CD4-positive, alpha-beta T cell treated with Interleukin-10 for 1 hour (primary cell): ENCODE measurements at places on chromosomes 5 and 9.

GRCh38 chr5:114208120-114208519, 153.8 kb upstream of the KCNN2 start:
- DNase-seq = no peak

GRCh38 chr9:110123341-110124095, 84.4 kb downstream of the C9orf152 start:
- no peak for DNase-seq

DNA sequence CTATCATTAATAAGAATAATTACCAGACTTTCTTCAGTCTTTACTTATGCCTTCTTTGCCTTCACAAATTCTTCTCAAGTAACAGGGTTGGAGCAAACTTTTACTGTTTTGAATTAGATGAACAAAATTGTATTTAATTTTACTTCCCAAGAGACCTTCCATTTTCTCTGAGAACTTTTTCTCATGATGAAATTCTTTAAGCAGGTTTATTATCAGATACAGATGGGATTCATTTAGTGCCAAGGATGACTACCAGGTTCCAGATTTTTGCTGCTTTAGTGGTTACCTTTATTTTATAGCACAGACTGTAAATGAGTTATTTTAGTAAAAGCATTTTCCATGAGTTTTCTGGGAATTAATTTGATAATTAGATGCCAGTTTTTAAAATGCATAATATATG, 125.1 kb downstream of the GDNF start:
- no peak for DNase-seq

- DNase-seq = no peak
These were observed 25.9 kb downstream of the CCDC171 start for GRCh38 chr9:15578714-15579113.

- DNase-seq = no peak
These were observed 60.3 kb upstream of the PARP8 start for GRCh38 chr5:50606179-50606578.

DNA sequence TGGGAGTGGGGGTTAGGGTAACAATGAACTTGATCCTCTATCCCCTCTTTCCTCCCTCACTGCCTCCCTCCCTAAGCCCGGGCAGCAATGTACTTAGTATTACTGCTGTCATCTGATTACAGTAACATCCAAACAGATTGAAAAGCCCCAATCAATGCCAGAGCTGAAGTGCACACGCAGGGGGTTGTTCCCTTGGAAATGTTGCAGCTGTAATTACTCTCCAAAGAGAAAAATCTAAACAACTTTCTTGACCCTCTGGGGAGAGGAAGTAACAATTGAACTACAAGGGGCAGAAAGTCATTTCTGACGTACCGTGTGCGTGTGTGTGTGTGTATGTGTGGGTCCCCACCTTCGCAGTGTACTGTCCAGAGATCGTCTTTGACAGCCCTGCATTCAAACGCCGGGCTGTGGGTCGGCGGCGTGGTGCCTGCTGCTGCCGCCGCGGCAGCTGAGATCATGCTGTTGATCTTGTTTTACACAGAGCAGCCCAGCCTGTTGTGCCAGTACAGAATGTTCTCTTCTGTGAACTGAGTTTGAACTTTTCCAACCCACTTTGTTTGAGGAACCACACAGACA, 66.0 kb upstream of the KLF9 start:
- no peak for DNase-seq

- DNase-seq = no peak
These were observed 22.3 kb downstream of the WWC1 start for GRCh38 chr5:168313596-168314204.

DNA sequence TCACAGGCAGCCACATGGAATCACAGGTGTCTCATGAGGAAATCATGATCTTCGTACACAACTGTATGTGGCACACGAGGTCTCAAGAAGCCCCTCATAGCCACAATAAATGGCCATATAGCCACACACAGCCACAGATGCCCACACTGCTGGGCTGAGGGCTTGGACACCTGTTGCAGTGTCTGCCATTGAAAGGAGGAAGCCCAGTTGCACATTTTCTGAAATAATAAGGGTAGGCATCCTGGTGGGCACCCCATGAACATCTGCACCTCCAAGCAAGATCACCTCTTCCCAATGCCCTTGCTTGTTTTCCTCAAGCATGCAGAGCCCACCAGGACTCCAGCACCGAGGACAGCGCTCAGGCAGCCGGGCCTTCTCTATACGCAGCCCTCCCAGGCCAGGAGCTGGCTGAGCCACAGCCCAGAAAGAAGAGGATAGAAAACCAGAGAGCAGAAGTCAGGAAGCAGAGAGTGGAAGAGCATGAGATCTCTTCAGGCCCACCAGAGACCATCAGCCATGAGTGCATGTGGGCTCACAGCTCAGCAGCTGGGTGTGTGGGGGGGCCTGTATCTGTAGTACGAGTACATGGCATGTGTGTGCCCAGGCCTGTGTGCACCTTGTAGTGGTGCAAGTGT, 1.0 kb upstream of the ACSL6 start:
- no peak for DNase-seq

DNA sequence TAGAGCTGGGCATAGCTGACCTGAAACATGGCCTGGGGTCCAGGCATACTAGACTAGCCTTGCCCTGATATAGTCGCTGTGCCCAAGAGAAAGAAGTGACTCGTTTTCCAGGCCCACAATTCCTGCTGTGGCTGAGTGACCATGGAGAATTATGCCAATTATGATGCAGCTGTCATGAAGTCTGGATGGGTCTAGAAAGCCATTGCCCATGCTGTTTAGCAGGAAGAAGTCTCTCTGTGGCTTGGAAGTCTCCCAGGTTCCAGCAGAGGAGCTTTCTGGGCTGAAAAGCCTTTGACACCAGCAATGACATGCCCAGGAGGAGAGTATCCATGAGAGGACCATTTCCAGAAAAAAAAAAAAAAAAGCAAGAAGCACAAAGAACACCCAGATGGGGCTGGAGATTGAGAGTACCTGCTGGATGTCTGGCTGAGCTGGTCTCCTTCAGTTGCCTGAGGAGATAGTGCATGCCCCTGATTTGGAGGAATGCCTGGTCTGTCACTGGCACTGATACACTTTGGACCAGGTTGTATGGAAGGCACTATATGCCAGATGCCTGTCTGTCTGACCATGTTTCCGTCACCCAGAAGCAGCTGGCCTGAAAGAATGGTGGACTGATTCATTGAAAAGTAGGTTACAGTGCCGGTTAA, 128.0 kb upstream of the EPB41L4A start:
- DNase-seq = no peak

- no peak for DNase-seq
These were observed 128.0 kb upstream of the ABCA1 start for GRCh38 chr9:105055917-105056316.

DNA sequence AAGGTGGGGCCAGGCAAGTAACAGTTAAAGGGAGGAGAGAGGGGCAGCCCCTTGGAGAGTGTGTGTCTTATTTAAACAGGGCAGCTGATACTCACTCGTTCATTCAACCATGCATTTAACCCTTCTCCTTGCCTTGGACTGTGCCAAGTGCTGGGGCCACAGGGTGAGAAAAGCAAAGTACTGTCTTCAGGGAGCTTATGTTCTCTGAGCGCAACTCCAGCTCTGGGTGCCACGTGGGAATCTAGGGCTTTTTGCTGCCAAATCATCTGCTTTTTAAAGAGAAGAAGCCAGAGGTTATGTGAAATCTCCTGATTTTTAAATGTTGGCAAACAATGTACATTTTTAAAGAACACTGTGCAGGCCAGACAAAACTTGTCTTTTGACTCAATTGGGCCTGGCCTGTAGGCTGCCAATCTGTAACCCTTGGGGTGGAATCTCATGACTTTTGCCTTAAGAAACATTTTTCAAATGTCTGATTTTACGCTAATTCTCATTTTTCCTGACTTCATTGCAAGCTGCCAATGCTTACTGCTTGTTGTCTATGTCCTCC, 157.8 kb downstream of the NTRK2 start:
- no peak for DNase-seq

- no peak for DNase-seq
These were observed 139.1 kb upstream of the FSTL4 start for GRCh38 chr5:133751421-133751820.

GRCh38 chr5:135040034-135040332, 6.0 kb upstream of the PITX1 start:
- DNase-seq = no peak

GRCh38 chr5:177317959-177318377, 6.3 kb upstream of the MXD3 start:
- peak; percentile 82 for DNase-seq

DNA sequence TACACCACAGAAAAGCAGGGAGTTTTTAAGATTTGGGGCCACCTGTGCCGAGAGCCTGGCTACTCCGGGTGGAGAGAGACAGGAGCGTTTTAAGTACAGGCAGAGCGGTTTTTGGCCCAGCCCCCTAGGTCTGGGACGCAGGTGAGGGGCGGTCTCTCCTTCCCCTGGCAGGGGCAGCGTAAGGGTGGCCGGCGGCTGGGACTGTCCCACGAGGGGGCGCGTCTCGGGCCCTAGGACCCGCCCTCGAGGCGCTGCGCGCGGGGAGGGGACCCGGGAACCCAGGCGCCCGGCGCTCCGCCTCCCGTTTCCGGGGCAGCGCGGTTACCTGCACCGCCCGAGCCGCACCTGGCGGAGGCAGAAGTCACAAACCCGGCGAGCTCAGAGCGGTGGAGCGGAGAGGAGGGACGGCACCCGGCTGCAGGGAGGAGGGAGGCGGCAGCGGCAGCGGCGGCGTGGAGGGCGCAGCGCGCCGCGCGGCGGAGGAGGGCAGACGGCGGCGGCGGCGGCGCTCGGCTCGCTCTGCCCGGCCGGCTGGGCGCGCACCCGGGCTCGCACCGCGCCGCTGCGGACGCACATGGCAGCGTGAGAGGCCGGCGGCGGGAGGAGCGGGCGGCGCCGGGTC, at the start of gene WWC1:
WWC1 (plus strand) TSS at position 304 of the 622 bp plus-strand sequence. CDS start 508 bp downstream, outside the sequence.
- DNase-seq = peak; percentile 83

DNA sequence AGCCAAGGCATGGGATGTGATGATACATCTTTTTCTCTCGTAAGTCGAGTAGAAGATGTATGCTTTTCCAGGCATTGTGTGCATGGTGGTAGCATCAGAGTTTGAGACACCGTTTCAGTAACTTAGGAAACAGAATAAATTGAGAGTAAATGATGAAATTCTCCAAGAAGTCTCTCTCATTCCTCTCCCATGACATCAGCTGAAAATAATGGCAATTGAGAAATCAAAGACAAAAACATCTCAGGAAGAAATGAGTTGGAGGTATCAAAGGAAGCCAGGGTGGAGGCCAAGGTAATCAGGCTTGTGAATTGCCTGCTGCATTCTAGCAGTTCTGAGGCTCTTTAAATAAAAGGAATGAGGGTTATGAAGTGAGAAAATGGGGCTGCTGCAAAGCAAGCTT, 53.9 kb downstream of the SGCD start:
- no peak for DNase-seq

- DNase-seq = no peak
These were observed 601.4 kb upstream of the TLE4 start for GRCh38 chr9:78970375-78970774.

GRCh38 chr5:8907168-8907868, 638.6 kb downstream of the SEMA5A start:
- no peak for DNase-seq

DNA sequence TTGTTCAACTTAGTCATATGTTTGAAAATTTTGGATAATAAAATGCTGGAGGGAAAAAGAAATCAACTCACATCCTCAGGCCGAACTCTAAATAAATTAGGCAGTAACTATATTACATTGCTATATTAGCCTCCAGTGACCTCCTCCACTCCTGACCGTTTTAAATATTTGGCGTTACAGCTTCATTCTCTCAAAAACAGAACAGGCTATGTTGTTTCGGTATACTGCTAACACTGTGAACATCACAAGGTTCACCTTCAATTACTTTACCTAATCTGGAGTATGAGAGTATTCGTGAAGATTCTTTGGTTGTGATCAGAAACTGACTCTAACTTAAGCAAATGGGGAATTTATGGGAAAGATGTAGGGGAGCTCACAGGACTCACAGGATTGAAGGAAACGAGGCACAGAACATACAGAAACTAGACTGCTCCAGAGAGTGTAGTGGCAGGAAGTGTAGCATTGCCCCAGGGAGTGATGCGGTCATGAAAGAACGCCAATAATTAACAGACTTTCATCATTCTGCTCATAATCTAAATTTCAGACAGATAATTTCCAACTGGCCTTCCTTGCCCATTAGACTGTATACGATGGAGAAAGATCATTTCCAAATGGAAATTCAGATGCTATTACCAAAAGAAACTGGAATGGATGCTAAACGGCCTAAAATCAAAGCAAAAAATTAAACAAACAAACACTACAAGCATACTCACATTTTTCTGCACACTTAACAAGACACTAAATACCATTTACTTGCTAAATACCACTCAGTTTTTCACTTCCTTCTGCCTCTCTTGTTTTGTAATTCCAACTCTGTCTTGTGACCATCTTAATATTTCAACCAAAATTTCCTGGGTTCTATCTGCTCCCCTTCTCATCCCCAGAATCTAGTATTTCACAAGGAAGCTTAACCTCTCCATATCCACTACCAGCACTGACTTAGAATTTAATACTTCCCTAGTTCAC, 110.1 kb upstream of the LPAR1 start:
- DNase-seq = no peak

- no peak for DNase-seq
These were observed 19.8 kb upstream of the NUDT12 start for GRCh38 chr5:103582364-103582763.

DNA sequence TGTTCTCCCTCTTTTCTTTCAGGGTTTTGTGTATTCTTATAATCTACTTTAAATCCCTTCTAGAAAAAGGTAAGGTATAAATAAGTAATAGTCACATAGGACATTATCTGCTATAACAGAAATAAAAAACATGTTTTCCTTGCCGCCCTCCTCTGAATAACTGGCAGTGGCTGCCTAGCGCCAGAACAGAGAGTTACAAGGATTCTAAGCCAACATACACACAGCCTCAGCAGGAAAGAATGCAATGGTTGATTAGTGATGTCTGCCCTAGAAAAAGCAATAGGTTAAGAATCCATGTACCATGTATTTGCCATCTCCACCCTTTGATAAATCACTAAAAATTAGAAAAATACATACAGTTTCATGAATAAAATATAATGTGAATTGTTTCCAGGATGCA, 4.9 kb downstream of the MED27 start:
- no peak for DNase-seq

DNA sequence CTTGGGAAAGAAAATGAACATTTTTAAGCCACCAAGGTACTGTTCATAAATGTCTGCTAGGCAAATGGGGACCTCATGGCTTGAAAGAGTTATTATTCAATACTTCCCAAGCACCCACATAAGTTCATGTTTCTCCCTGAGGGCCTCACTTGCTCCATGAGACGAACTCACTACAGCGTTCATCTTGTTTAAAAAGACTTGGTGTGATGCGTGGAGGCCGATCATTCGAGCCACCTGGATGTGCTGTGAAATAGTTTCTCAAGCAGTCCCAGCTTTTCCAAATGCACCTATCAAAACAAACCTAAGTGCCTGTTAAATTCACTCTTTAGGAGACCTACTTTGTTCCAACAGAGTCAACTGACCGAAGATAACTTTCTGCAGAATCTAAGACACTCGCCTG, 103.2 kb downstream of the LHFPL2 start:
- DNase-seq = no peak
